MG63 (cell line): ENCODE measurements at places on chromosomes 5 and 9. TPM values are rescaled to one million over a fixed set of nuclear protein-coding genes. Genes with fewer than 3 reads are reported as not detected.

DNA sequence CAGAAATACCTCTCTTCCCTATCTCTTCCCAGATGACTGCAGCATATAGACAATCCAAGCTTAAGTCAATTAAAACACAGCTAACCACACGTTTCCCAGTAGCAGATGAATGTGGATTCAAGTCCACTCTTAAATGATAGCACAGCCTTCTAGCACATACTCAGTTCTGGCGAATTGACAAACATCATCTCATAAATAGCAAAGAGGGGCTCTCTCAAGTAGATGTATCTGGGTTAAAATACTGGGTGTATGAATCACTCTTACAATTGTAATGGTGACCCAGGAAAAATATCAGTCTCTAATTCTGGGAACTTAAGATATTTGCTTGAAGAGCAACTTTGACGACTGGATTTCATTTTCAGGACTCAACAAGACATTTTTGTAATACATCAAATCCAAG, 67.0 kb upstream of the HAPLN1 start:
- no peak for DNase-seq

DNA sequence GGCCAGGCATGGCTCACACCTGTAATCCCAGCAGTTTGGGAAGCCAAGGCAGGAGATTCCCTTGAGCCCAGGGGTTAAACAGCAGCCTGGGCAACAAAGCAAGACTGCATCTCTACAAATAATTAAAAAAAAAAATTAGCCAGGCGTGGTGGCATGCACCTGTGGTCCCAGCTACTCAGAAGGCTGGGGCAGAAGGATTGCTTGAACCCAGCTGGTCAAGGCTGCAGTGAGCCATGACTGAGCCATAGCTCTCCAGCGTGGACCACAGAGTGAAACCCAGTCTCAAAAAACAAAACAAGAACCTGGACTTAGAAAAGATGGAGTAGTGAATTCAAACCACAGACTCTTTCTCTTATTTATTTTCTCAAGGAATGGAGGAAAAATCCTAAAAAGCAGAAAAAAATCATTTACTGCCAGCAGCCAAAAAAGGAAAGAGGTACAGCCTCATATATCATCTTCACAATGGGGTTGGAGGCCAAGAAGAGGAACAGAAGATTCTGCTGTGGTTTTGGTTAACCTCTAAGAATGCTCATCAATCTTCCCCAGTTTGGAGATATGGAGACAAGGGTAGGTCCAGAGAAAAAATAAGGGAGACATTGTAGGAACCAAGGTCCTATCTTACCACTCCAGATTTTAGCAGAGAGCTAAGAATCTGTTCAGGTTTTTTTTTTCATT, 40.0 kb upstream of the MYO10 start:
- no peak for DNase-seq

- no peak for DNase-seq
Observed at GRCh38 chr5:111792471-111793058, 35.6 kb upstream of the NREP start.

GRCh38 chr9:137307255-137308056, 5.4 kb upstream of the NRARP start:
- no peak for DNase-seq

PCDHAC1 gene
- not detected in 2 replicates for total RNA-seq

DNA sequence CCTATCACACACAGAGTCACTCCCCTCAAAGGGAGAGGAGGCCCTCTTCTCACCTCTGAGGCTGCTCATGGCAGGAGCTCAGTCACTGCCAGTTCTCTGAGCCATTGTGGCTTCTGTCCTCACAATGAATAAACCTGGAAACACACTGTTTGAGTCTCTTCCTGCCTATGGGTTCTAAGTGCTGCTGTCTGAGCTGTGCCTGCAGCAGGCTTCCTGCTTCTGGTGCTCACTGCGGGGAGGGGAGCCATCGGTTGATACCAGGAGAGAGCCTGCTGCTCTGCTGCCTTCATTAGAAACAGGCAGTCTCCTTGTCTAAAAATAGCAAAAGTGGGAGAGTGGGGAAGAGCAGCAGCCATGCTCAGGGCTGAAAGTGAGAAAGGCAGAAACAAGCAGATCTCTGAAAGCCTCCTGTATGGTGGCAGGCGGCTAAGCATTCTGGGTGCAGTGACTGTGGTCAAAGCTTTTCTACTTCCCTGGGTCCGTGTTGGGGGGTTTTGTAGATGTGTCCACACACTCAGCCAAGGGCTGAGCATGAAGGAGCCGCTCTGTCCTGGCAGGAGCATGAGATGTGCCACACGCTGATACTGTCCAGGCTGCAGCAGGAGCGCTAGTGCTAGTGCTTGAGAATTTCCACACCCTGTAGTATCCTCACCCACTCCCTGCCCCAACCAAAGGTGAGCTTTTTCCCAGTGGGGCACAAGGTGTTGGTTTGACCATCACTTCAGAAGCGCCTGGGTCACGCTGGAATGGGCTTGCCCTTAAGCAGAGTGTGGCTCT, 34.2 kb downstream of the PRKACG start:
- DNase-seq = no peak

HACD4 gene
- 3.8 and 6.7 TPM in 2 replicates for total RNA-seq
